Upper lobe of right lung (tissue), 1 donor: ENCODE measurements at places on chromosomes 1 and 21. TPM values are rescaled to one million over a fixed set of nuclear protein-coding genes. Genes with fewer than 3 reads are reported as not detected.

Gene PROK1
- total RNA-seq, result 0.41 TPM

Gene RIPPLY3
- total RNA-seq, result not detected

GRCh38 chr1:194341587-194341986 lies 1155.2 kb upstream of the B3GALT2 start:
- no peak for DNase-seq

Gene PDC
- not detected for total RNA-seq

GRCh38 chr1:80170811-80171485 lies 1164.4 kb upstream of the ADGRL4 start:
- no peak for DNase-seq

Gene GPR37L1
- total RNA-seq, result 0.06 TPM

DNA sequence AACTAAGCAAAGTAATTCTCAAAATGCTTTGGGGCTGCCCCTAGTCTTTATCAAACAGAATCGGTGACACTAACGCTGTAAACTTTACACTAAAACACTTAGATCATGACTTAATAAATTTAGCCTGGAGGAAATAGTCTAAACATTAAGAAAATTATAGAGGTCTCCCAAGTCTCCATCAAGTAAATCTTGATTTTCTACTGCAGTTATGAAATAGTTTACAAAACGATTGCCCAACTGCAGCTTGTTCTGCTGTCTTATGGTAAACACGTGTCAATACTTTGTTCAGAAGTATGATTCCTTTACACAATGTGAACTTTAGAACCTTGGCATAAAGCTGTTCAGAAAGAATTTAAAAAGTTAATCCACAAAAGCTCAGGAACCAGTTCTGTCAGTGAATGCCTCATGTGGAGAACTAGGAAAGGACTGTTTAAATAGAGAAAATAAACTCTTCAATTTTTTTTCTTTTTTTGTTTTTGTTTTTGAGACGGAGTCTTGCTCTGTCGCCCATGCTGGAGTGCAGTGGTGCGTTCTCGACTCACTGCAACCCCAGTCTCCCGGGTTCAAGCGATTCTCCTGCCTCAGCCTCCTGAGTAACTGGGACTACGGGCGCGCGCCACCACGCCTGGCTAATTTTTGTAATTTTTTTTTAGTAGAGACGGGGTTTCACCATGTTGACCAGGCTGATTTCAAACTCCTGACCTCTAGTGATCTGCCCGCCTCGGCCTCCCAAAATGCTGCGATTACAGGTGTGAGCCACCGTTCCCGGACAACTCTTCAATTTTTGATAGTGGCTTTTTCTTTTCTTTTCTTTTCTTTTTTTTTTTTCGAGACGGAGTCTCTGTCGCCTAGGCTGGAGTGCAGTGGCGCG lies 1.6 kb downstream of the DDI2 start:
- no peak for DNase-seq

DNA sequence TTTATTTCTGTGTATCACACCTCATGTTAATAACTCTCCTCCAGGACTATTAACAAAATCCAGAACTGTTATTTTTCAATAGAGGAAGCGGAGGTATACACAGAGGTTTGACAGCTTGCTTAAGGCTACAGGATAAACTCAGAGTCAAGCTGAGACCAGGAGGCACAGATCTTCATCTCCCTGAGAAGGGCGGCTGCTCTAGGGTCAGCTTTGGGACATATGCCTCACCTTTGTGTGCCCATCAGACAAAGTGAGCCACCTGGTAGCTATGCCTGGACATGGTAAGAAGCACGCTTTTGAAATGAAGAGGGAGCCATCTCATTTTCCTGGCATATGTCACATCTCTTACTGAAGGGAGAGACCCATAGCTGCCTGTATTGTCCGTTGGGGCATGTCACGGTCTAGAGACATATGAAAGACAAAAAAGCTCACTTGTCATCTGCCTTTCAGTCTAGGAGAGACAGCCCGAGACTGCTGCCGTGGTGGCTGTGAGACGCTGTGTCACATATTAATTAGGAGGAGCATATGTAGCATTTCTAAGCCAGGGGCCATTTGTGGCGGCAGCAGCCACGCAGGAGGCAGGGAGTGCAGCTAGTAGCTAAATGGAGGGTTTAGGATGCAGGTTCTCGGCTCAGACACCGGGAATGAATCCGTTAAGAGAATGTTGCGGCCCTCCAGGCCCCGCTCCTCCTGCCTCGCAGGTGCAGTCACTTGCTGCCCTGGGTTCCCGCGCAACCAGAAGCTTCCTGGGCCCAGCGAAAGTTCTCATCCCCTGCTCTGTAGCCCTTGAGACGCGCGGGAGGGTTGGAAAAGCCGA lies 161.3 kb upstream of the C1orf21 start:
- DNase-seq, result no peak

DNA sequence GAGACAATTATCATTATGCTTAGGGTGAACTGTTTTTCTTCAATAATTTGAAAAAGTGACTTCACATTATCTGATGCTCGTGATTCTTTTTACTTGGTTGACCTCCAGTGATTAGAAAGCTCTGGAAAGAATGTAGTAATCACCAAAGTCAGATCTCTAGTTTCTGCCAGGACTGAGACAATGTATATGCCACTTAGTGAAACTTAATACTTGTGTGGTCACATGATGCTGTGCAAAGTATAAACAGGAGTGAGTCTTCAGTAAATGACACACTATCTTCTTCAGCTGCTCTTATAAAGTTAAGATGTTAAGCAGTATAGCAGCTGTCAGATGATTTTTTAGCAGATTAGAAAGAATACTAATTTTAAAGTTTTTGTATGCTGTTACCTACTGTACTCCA lies 17.2 kb downstream of the VCAM1 start:
- DNase-seq, result no peak

- no peak for DNase-seq
Observed at GRCh38 chr1:112444269-112444668, 48.3 kb downstream of the CTTNBP2NL start.

- peak; percentile 91 for DNase-seq
Observed at GRCh38 chr1:155127105-155127966, at the start of gene EFNA1. Gene EFNA1, plus strand, starts transcription at chr1:155127876. Its CDS starts 102 bp downstream, at chr1:155127978.
